ENCODE measurements at places on chromosomes 1 and 21.
A peak's percentile ranks its signal among the peaks of the same experiment; 100 is the strongest.

GRCh38 chr21:16794950-16795349, 717.9 kb upstream of the CXADR start:
- no peak for DNase-seq

- no peak for DNase-seq
Measured at GRCh38 chr1:103561643-103562395, 9.6 kb upstream of the AMY2B start.

DNA sequence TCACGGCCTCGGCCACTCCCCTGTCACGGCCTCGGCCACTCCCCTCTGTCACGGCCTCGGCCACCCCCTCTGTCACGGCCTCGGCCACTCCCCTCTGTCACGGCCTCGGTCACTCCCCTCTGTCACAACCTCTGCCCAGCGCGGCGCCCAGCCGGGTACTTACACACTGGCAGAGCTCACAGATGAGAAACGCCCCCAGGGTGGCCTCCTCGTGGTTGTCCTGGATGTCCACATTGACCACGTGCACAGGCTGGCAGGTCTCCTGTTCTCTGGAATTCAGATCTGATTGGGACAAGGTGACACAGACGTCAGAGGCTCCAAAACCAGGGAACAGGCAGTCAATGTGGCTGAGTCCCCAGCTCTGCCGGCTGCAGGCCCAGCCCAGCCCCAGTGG, 3.3 kb upstream of the TMEM240 start:
- DNase-seq, result no peak

GRCh38 chr1:53361541-53361961, 33.7 kb upstream of the LRP8 start:
- DNase-seq, result peak; percentile 38

GRCh38 chr1:101147381-101147780, 89.4 kb upstream of the S1PR1 start:
- no peak for DNase-seq

DNA sequence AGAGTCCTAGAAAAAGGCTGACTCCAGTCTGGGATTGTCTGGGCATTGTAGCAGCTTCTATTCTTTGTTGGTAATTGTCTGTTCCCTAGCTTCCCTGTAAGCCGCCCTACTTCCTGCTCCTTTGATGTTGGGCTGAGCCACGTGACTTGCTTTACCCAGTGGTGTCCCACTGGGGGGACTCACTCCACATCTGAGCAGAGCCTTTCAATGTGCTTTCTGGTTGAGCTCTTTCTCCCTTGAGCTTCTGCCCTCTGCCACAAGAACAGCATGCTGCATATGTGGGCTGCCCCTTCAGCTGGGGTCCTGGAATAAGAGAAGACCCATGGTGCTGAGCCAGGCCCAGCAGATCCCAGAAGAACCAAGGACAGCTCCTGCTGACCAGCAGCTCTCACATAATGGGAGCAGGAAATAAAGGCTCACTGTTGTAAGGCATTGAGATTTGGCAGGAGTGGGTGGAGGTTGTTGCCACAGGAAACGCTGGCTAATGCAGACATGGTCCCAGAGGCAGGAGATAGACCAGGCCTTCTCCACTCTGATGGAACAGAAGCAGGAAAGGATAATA, 276.3 kb upstream of the GJB5 start:
- DNase-seq, result no peak

DNA sequence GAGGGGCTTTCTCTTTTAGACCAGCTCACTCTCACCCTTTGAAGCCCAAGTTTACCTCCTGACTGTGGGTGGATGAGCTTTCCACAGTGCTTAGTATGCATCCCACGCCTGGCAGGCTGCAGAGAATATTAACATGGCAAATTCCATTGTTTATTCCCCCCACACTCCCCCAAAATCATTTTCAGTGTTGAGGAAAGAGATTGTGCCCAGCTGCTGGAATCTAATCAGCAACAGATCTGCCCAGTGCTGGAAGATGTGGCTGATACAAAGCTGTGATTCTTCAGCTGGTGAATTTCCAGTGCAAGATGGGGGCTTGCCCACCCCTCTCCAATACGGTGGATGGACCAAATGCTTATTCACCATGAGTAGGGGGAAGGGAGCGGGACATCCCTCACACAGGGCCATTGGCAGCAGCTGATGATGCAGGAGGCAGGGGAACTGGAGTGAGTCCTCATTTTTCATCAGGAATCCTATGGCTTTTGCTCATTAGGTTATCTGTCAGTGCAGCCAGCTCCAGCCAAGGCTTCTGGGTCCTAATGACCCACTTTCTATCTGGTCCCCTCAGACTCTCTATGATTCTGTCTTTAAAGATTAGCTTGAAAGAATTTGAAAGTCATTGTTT, 39.7 kb upstream of the KCNA3 start:
- no peak for DNase-seq

DNA sequence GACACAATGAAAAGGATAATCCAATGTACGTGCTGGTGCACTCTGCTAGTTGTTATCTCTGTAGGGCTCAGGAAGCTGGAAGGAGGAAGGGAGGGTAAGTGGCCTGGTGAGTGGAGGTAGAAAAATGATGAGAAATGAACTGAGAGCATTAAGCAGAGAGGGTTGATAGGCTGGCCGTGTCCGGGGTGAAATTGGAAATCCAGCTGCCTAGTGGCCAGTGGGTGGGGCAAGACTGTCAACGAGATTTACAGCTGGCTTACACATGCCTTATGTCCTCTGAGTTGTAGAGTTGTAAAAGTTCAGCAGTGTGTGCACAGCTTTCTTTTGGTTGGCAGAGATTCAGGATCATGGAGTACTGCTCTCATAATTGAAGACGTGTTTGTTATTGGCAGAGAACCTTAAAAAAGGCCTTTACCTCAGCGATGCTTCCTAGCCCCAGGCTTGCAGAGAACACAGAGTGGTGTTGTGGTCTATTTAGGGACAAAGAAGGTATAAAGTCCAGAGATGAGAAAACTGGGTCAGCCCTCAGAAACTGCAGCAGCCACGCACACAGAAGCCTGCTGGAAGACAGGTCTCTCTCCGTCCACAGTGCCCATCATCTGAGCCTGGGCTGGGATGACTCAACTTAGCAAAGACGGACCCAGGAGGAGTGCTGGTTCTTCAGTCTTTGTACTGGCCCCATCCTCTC, 132.4 kb downstream of the EDEM3 start:
- peak; percentile 79 for DNase-seq

DNA sequence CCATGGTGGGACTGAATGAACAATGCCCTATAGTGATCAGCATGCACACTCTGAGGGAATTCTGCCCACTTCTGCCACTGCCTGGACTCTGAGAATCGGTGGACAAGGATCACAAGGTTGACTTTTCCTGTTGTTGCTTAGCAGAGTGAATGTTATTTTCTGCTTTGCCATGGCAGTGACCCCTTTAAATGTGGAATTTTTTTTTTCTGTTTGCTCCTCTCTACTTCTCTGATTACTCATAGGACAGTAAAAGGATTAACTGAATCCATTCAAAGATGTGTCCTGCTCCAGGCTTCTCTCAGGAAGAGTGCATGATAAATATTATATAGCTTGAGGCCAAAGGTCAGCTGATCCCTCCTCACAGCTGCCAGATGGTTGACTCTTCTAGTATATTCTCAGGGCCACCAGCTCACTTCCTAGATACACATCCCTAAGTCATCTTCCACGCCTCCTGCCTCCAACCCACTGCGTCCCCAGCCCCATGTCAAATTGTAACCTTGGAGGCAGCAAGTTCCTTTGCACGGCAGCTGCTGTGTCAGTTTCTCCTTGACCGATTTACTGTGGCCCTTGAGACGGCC, 74.0 kb upstream of the RALGPS2 start:
- peak; percentile 83 for DNase-seq

DNA sequence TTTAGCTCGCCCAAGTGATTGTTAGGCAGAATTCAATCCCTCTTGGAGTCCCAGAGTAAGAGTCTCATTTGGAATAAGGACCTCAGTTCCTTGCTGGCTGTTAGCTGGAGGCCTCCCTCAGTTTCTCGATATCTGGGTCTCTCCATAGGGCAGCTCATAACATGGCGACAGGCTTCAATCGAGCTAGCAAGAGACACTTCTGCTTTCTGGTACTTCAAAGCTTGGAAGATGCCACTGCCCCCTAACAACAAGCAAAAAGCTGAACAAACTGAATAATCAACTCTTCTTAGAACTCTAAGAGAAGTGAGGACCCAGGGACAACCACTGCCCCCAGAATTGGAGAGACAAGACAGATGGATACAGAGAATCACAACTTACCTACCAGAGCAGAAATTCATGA, 86.2 kb downstream of the TEX35 start:
- no peak for DNase-seq

- DNase-seq, result no peak
Measured at GRCh38 chr1:156246781-156247459, 936 bp downstream of the PAQR6 start.

DNA sequence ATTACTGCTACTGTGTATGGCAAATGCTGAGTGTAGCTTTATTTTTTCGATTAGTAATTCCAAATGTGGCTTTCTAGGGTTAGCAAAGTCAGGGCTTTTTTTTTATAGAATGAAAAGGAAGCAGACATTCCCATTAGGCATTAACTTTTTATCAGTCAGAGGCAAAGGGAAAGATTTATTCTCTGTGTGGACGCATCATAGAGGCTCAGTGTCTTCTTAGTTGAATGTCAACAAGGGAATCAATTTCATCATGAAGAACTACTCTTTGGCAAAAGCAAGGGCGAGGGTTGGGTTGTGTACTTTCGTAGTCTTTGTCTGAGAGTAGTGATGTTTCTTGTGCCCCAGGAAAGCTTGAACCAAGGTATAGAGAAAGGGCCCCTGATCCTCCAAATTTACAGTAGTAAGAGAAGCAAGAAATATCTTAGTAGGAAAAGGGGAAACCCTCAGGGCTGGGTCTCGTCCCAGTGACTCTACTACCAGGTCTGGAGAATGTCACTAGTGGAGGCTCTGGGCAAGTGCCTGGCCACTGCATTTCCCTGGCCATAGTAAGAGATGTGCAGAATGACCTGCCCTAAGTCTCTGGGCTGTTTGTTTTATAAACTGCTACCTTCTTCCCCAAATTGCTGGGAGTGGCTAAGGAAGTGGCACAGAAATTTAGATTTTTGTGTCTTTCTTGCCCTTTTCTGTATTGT, 30.0 kb upstream of the MACF1 start:
- DNase-seq, result no peak

GRCh38 chr1:58815686-58816071, 31.8 kb upstream of the JUN start:
- DNase-seq, result no peak

- DNase-seq, result no peak
Measured at GRCh38 chr1:200359610-200360163, 50.1 kb downstream of the ZNF281 start.

- DNase-seq, result peak; percentile 33
Measured at GRCh38 chr1:43558346-43558841, 27.7 kb downstream of the PTPRF start.

- no peak for DNase-seq
Measured at GRCh38 chr1:232709386-232709785, 79.5 kb upstream of the SIPA1L2 start.

DNA sequence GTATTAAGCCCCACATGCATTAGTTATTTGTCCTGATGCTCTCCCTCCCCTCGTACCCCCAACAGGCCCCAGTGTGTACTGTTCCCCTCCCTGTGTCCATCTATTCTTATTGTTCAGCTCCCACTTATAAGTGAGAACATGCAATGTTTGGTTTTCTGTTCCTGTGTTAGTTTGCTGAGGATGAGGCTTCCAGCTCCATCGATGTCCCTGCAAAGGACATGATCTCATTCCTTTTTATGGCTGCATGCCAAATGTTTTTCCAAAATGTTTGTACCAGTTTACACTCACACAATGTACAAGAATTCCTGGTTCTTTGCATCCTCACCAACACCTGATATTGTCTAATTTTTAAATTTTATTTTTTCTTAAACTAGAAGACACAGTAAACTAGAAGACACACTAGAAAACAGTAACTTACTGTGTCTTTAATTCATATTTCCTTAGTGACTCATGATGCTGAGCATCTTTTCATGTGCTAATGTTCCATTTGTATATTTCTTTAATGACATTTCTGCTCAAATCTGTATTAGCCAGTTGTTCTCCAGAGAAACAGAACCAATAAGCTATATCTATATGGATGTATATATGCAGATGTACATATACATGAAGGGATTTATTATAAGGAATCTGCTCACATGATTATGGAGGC, 19.4 kb upstream of the USP1 start:
- DNase-seq, result no peak

DNA sequence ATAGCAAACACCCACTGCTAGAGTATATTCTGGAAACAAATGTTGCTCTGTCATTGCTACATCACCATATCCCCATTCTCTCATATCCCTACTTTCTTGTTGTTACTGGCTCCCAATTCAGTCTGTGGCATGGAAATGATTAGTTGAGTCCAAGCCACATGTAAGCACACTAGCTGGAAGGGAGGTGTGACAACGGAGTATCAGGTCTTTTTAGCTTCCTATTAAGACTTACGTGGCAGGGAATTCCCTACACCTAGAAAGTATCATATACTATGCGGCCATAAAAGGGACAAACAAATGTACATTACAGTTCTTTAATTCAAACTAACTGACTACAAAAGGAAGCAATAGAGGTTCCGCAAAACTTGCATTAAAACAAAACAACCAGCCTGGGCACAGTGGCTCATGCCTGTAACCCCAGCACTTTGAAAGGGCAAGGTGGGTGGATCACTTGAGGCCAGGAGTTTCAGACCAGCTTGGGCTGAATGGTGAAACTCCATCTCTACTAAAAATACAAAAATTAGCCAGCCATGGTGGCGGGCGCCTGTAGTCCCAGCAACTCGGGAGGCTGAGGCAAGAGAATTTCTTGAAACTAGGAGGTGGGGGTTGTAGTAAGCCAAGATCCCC, 48.6 kb downstream of the INTS7 start:
- DNase-seq, result no peak

GRCh38 chr1:17919525-17920439, 164.6 kb downstream of the ACTL8 start:
- peak; percentile 77 for DNase-seq

DNA sequence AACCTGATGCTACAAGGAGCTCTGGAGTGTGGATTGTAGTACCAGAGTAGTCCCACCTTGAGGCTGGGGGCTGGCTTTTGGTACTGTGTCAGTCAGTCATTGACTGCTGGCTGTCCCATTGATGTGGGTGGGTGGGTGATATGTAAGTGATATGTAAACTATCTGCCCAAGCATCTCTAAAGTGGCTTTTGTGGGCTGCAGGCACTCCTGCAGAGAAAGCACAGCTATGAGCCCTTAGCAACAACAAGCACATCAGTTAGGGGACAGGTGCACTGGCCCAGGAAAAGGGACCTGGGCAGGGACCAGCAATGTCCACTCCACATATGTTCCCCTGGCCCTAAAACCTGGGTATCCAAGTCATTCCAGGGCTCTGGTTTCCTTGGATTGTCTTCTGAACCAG, 109.9 kb downstream of the TAS1R2 start:
- no peak for DNase-seq

DNA sequence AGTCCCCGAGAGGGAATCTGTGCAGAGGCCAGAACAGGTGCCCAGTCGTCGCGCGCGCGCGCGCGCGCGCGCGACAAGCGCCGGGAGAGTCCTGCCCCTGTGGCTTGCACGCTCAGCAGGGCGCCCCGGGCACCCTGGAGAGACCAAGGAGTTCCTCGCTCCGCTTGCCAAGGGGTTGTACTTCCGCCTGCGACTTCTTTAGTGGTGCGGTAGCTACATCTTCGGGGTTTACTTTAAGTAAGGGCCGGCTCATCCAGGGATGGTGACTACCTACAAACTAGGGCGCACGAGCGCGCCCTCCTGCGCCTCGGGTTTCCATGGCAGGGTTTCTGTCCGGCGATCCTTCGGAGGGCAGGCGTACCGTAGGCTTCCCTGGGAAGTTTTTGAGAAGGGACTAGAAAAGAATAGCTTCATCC, 1.4 kb downstream of the LHX4 start:
- peak; percentile 71 for DNase-seq

GRCh38 chr21:41678924-41679318, 87.9 kb downstream of the RIPK4 start:
- DNase-seq, result peak; percentile 83

- DNase-seq, result no peak
Measured at GRCh38 chr1:195656780-195657179, 951.5 kb downstream of the KCNT2 start.

Measured in WERI-Rb-1 (cell line).